ENCODE measurements at places on chromosomes 4 and X.

GRCh38 chrX:73213734-73214425 lies 771 bp downstream of the NAP1L2 start:
- no peaks in the 10 kb centered on the region for H3K27me3 ChIP-seq
- peak; percentile 13 for DNase-seq
- peak overlapping the region; percentile 83 for H3K4me3 ChIP-seq

GRCh38 chr4:27910227-27910626 lies 1049.6 kb downstream of the STIM2 start:
- no peak overlapping the region for H3K27ac ChIP-seq
- no peak for DNase-seq
- no peaks in the 10 kb centered on the region for H3K27me3 ChIP-seq
- H3K4me1 ChIP-seq = peaks cover 12% of the 10 kb centered on the region
- H3K4me3 ChIP-seq = no peak overlapping the region

DNA sequence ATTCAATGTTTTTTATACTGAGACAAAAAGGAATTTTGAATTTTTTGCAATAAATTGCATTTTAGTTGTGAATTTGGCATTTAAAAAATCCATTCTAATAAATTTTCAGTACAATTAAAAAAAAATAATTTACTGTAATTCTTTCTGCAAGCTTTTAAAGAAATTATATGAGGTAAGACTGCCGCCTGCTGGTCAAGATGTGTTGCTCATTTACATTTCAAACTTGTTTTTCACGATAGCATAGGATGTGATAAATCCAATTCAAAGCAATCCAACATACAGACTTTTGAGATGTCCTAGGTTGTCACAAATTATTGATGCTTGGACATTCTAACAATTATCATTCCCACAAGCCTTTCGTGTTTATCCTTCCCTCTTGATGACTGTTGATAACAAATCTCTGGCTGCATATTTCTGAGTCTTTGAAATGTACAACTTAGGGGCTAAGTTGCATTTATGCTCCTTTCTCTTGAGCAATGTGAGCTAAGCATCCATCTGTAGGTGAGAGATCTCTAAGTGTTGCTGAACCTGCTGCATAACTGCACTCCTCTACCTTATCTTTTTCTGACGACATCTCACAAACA lies 21.7 kb upstream of the MFAP3L start:
- H3K36me3 ChIP-seq = no peaks in the 10 kb centered on the region
- peak; percentile 65 for DNase-seq
- no peaks in the 10 kb centered on the region for H3K27me3 ChIP-seq
- H3K4me3 ChIP-seq = no peak overlapping the region
- no peak overlapping the region for H3K27ac ChIP-seq
- H3K4me1 ChIP-seq = no peaks in the 10 kb centered on the region

GRCh38 chr4:109873791-109874514 lies 26.0 kb downstream of the LRIT3 start:
- no peaks in the 10 kb centered on the region for H3K27me3 ChIP-seq
- H3K4me1 ChIP-seq = peaks cover 17% of the 10 kb centered on the region
- no peak overlapping the region for H3K4me3 ChIP-seq
- peak; percentile 58 for DNase-seq

DNA sequence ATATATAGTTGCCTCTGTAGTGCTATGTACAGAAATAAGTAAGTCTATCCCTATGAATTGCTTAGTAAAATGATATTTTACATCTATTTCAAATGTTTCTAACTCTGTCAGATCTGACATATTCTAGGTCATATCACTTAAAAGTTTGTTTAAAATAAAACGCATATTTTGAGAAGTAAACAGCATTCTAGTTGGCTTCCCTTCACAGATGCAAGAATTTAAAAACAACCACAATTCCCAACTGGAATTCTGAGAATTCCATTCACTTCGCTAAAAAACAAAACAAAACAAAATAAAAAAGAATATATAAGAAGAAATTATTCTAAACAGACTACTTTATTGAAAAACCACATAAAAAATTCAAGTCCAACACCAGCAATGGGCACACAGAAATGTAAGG lies 126.0 kb downstream of the PPP3CA start:
- no peak overlapping the region for H3K27ac ChIP-seq
- no peak for DNase-seq
- H3K4me3 ChIP-seq = no peak overlapping the region
- H3K36me3 ChIP-seq = no peaks in the 10 kb centered on the region
- peaks cover 8% of the 10 kb centered on the region for H3K4me1 ChIP-seq

DNA sequence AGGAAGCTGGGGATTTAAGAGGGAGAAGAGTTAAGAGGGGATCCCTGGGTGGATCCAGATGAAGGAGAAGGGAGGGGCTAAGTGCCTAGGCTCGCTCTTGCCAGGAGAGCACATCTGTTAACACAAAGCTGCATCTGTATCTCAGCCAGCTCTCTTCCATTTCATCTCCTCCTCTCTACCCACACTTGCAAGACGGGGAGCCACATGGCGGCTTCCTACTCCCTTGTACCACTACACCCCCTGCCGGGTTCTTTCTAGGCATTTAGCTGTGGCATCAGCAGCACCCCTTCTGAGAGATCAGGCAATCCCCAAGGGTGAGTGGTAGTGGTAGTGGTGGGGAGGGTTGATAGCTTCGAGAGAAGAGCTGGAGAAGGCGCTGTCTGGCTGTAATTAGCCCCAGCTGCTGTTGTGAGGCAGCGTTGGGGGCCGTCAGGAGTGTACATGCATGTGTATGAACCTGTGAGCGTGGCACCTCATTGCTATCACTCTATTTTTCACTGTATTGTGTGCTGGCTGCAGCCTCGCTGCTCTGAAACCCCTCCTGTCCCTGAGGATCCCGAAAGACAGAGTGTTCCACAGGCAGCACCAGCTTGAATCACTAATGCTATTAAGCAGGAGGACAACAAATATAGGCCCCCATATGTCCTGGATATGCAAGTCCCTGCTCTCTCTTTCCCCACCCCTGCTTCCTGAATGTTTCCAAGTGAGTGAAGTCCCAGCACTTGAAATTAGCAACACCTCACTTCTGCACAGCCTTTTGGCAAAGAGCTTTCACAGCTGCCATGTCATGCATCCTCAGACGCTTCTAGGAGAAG lies 73.7 kb downstream of the RTL9 start:
- 0 out of 2 replicates have a peak, but pooled peaks cover 5% of the 10 kb centered on the region for H3K27me3 ChIP-seq
- H3K4me1 ChIP-seq = no peaks in the 10 kb centered on the region
- H3K4me3 ChIP-seq = no peak overlapping the region
- DNase-seq = no peak
- no peaks in the 10 kb centered on the region for H3K36me3 ChIP-seq

- no peaks in the 10 kb centered on the region for H3K4me1 ChIP-seq
- H3K4me3 ChIP-seq = no peak overlapping the region
- no peaks in the 10 kb centered on the region for H3K27me3 ChIP-seq
- no peaks in the 10 kb centered on the region for H3K36me3 ChIP-seq
- no peak overlapping the region for H3K27ac ChIP-seq
Measured at GRCh38 chr4:161604516-161605300, 559.1 kb downstream of the FSTL5 start.

DNA sequence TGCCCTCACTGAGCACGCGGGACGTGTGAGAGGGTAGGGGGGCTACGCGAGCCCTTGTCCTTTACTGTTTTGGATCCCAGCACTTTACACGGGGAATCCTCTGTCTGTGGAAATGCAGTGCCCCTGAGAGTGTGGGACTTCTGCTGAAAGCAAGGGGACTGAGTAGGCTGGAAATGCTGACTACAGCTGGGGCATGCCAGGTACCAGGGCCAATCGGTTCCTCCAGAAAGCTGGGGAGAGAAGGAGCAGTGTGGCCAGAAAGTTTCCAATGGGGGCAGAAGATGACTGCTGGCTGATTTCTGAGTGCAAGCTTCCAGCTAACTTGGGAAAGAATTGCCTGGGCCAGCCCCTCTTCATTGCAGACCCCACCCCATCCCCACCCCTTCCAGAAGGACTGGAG lies 1.5 kb downstream of the NHSL2 start:
- peaks cover 33% of the 10 kb centered on the region for H3K27me3 ChIP-seq
- no peak for DNase-seq
- H3K36me3 ChIP-seq = no peaks in the 10 kb centered on the region
- no peak overlapping the region for H3K27ac ChIP-seq

DNA sequence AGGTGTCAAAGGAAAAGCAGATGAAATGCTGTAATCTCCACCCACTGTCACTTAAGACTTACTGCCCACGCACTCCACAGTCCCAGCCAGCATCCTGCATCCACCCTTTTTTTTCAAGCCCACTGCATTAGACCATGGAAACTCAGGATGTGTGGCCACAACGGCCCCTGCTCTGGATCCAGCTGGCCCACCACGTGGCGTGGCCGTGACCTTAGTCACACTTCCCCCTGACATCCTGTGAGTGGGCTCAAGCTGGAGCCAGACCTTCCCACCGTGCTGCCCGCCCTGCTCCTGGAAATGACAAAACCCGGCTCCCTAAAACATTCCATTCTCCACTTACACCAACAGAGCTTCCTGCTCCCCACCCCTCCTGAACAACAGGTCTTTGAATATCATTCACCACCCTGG lies 588.3 kb upstream of the DIPK2B start:
- no peaks in the 10 kb centered on the region for H3K27me3 ChIP-seq
- H3K4me3 ChIP-seq = no peak overlapping the region
- peaks cover 56% of the 10 kb centered on the region for H3K36me3 ChIP-seq

- H3K27me3 ChIP-seq = no peaks in the 10 kb centered on the region
- peaks cover 28% of the 10 kb centered on the region for H3K4me1 ChIP-seq
- peak overlapping the region; percentile 41 for H3K27ac ChIP-seq
Measured at GRCh38 chr4:55865228-55865806, 11.9 kb downstream of the EXOC1 start.

DNA sequence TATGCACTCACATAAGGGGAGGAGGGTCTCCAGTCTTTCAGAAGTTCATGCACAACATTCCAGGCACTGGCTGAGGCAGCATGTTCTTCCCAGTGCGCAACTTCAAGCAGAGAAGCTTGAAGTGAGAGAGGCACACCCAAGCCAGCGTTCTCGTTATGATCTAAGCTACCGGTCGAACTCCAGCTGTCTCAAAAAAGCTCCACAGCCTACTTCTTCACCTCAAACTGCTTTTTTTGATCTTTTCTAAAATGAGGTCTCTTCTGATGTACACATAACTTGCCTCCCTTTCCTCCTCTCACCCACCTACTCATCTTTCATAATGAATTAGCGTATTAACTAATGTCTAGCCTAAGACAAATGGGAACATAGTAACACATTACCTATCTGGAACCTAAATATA lies 25.3 kb downstream of the GPC4 start:
- no peak overlapping the region for H3K27ac ChIP-seq
- no peaks in the 10 kb centered on the region for H3K27me3 ChIP-seq
- no peaks in the 10 kb centered on the region for H3K36me3 ChIP-seq

- H3K27ac ChIP-seq = no peak overlapping the region
- no peaks in the 10 kb centered on the region for H3K27me3 ChIP-seq
- DNase-seq = no peak
- H3K36me3 ChIP-seq = peaks cover 12% of the 10 kb centered on the region
- H3K4me1 ChIP-seq = no peaks in the 10 kb centered on the region
Measured at GRCh38 chr4:118712872-118713271, 27.7 kb downstream of the METTL14 start.

- DNase-seq = no peak
- H3K27me3 ChIP-seq = no peaks in the 10 kb centered on the region
- H3K27ac ChIP-seq = no peak overlapping the region
- no peak overlapping the region for H3K4me3 ChIP-seq
- no peaks in the 10 kb centered on the region for H3K4me1 ChIP-seq
Measured at GRCh38 chr4:14124816-14125215, 497.3 kb upstream of the BOD1L1 start.

- no peaks in the 10 kb centered on the region for H3K27me3 ChIP-seq
- peak; percentile 32 for DNase-seq
- peaks cover 18% of the 10 kb centered on the region for H3K36me3 ChIP-seq
- no peak overlapping the region for H3K4me3 ChIP-seq
- no peak overlapping the region for H3K27ac ChIP-seq
Measured at GRCh38 chr4:39348371-39349315, 17.5 kb downstream of the RFC1 start.

- H3K4me3 ChIP-seq = no peak overlapping the region
- peak; percentile 17 for DNase-seq
- H3K36me3 ChIP-seq = no peaks in the 10 kb centered on the region
- H3K27me3 ChIP-seq = no peaks in the 10 kb centered on the region
- no peak overlapping the region for H3K27ac ChIP-seq
Measured at GRCh38 chr4:143286701-143287571, 49.7 kb upstream of the GAB1 start.

DNA sequence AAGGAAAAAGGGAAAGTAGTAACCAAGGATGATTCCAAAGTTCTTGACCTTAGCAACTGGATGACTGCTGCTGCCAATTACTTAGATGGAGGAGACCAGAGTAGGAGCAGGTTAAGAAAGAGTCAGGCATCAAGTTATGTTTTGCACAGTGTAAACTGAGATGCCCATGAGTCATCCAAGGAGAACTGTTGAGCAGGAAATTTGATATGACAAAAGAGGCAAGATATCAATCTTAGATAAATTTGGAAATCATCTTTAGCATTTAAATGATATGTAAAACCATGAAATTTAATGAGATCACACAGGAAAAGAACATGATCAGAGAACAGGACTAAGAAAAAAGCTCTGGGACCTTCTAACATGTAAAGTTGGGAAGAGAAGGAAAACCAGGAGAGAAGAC lies 361.3 kb downstream of the OPHN1 start:
- no peaks in the 10 kb centered on the region for H3K36me3 ChIP-seq
- no peak overlapping the region for H3K4me3 ChIP-seq
- DNase-seq = peak; percentile 58
- no peak overlapping the region for H3K27ac ChIP-seq
- no peaks in the 10 kb centered on the region for H3K27me3 ChIP-seq

DNA sequence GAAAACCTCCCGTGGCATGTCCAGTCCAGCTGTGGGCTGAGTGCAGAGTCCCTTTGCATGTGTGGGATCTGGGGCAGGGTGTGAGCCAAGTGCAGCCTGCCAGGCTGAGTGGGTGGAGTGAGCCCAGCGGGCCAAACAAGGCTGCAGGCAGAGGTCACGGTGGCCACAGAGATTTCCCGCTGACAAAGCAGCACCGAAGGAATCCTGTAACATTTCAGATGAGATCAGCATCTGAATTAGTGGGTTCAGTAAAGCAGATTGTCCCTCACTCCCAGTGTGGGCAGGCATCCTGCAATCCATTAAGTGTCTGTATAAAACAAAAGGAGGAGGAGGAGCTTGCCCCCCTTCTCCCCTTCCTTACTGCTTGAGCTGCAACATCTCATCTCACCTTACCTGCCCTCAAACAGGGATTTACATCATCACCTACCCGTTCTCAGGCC lies 324.4 kb downstream of the FAT4 start:
- no peak overlapping the region for H3K27ac ChIP-seq
- no peaks in the 10 kb centered on the region for H3K36me3 ChIP-seq
- H3K4me3 ChIP-seq = no peak overlapping the region
- DNase-seq = no peak
- no peaks in the 10 kb centered on the region for H3K4me1 ChIP-seq

DNA sequence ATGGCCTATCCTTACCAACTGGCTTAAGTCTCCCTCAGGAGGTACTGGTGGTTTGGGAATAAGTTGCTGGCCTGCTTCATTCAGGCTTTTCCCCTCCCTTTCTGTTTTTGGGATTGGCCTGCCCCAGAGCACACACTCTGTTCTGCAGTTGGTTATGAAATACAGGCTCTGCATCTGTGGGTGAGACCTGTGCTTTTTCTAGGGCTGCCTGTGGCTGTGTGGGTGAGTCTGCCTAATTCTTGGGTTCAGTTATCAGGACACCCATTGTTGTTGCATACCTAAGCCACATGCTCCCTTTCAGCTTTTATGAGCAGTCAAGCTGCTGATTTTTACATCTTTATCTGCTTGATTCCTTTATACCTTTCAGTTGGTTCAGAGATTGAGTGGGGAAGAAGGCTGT lies 19.0 kb upstream of the CWH43 start:
- H3K4me3 ChIP-seq = no peak overlapping the region
- no peaks in the 10 kb centered on the region for H3K36me3 ChIP-seq
- H3K27me3 ChIP-seq = no peaks in the 10 kb centered on the region
- H3K27ac ChIP-seq = no peak overlapping the region
- peaks cover 43% of the 10 kb centered on the region for H3K4me1 ChIP-seq

- H3K36me3 ChIP-seq = no peaks in the 10 kb centered on the region
- no peaks in the 10 kb centered on the region for H3K4me1 ChIP-seq
- no peak for DNase-seq
- no peaks in the 10 kb centered on the region for H3K27me3 ChIP-seq
- H3K4me3 ChIP-seq = no peak overlapping the region
- no peak overlapping the region for H3K27ac ChIP-seq
Measured at GRCh38 chr4:152187693-152188092, 348.2 kb downstream of the FBXW7 start.
